ENCODE measurements at places on chromosomes 2 and 18.

DNA sequence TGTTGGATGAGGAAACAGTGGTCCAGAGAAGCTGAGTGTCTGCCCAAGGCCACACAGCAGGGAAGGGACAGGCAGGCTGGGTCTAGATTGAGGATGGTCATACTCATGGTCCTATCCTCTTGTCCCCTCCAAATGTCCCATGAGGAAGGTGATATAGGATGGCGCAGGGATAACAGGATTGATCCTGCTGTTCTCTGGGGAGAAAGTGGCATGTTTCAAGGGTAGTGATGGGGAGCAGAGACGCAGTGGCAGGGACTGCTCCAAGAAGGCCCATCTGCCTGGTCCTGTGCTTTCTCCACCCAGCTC lies 24.6 kb downstream of the HS1BP3 start:
- DNase-seq: no peak

DNA sequence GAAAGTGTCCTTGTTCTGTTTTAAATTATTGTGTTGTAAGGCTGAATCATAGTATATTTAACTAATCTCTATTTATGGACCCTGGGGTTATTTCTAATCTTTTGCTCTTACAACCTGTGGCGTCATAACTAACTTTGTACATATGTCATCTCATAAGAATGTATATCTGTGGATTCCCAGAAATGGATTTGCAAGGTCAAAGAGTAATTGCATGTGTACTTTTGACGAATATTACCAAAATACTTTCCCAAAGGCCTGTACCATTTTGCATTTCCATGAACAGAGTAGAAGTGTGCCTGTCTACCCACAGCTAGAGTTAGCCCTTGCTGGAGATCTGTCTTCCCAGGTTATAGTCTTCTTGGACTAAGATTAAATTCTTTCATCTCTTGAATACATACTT lies 42.8 kb downstream of the SEMA4F start:
- no peak for DNase-seq

DNA sequence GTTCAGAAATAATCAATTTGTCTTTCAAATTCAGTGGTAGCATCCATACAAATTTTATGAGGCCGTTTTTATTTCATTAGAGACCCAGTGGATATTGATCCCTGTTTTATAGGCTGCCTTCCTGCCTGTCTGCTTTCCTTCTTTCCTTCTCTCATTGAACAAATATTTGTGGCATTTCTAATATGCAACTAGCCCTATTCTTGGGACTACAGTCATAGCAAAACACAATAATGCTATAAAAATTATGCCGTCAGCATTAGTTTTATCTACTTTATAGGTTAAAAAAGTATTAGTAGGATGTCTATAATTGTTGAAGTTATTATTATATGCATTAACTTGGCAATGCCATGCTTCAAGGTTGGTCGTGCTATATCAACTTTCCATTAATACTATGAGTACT lies 2037.8 kb upstream of the LRRTM1 start:
- no peak for DNase-seq

GRCh38 chr2:97993926-97994325 lies 1.8 kb downstream of the TMEM131 start:
- no peak for DNase-seq

GRCh38 chr2:160282063-160282580 lies 82.0 kb upstream of the ITGB6 start:
- DNase-seq: no peak

Measured in Karpas-422 (cell line).